ENCODE measurements at places on chromosomes 5 and 9. TPM values are rescaled to one million over a fixed set of nuclear protein-coding genes. Genes with fewer than 3 reads are reported as not detected.

GRCh38 chr5:124371111-124371706 is 375.2 kb downstream of the ZNF608 start:
- peak; percentile 40 for DNase-seq

GRCh38 chr5:160451281-160451680 is 29.6 kb downstream of the PTTG1 start:
- no peak for DNase-seq

- DNase-seq: no peak
These were observed 518 bp downstream of the ZDHHC12 start for GRCh38 chr9:128723352-128723865.

GRCh38 chr5:77146896-77147295 is 59.8 kb upstream of the ZBED3 start:
- DNase-seq: no peak

DNA sequence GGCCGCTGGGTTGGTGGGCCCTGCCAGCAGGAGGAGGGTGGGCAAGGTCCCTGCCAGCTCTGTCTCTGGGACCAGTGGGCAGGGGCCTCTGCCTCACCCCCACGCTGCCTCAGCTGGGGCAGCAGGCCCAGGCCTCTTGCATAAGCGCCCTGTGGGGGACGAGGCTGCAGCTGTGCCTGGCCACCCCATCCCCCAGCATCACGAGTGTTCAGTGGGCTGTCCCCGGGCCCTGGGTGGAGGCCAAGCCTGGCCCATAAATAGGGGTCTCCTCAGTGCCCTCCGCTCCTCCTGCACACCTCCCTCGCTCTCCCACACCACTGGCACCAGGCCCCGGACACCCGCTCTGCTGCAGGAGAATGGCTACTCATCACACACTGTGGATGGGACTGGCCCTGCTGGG is at the start of gene PTGDS:
Gene PTGDS, plus strand, starts transcription at position 282 of the 400 bp plus-strand sequence. Its CDS starts 75 bp downstream, at position 357.
- no peak for DNase-seq

Gene TMEM252
- not detected for total RNA-seq

Measured in body of pancreas (tissue), 4 donors.